Immature natural killer cell (primary cell): ENCODE measurements at places on chromosomes 2 and 18.
A peak's percentile ranks its signal among the peaks of the same experiment; 100 is the strongest.

- DNase-seq = no peak
Observed at GRCh38 chr2:190533968-190534309, 583 bp downstream of the NEMP2 start.

DNA sequence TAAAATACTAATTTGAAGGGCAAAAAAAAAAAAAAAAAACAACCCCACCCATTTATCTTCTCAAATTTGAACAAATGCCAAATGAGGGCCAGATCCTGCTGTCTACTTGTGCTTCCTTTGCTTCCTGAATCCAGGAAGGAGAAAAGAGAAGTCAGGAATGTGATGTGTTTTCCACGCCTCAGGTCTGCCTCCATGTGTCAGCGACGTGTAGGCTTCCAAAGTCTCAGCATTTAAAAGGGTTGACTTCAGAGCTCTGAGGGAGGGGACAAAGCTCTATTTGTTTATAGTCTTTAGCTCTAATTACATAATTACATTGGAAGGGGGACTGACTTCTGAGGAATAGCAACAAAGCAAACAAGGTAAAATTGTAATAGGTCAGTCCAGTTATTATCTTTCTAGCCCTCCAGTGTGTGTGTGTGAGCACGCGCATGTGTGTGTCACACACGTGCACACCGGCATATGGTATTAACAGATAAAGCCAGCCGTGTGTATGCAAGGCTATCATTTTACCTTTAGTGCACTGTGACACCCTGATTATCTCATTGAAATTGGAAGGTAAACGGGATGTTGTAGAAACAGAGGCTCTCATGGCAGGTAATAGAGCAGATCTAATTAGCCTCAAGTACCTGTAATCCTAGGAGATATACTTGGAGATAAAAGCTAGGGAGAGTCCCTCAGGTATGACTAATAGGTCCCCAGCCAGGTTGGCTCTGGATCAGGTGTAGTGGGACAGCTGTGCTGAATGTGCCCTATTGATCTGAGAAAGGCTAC lies 911.4 kb upstream of the ZEB2 start:
- DNase-seq = no peak

DNA sequence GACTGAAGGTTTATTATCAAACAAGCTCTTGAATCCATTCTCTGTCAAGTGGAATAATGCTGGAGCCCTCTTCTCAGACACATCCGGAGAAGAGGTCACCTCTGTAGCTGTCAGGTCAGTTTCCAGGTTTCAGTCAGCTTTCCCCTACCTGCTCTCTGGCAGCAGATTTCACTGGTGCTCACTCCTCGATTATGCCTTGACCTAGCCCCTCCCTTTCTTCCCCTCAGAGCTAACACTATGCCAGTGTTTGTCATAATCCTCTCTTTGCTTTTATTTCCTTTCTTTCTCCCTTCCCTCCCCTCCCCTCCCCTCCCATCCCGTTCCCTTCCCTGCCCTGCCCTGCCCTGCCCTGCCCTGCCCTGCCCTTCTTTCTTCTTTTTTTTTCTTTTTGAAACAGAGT lies 22.5 kb upstream of the PLEKHM3 start:
- no peak for DNase-seq

DNA sequence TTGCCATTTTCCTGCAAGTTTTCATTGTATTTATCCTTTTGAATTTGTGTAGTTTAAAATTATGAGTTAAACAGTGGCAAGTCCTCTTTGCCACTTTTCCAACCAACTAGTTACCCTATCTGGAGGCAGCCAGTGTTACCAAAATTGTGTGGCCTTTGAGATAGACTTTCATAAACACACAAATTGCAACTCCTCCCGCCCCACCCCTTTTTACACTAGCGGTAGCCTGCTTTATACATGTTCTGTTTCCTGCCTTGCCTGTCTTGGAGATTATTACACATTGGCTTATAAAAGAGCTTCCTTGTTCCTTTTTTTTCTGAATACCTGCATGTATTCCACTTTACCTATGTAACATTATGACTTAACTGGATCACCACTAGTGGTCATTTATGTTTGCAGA lies 56.5 kb downstream of the RPIA start:
- DNase-seq = no peak

GRCh38 chr18:35747894-35748472 lies 166.4 kb downstream of the GALNT1 start:
- DNase-seq = peak; percentile 14

DNA sequence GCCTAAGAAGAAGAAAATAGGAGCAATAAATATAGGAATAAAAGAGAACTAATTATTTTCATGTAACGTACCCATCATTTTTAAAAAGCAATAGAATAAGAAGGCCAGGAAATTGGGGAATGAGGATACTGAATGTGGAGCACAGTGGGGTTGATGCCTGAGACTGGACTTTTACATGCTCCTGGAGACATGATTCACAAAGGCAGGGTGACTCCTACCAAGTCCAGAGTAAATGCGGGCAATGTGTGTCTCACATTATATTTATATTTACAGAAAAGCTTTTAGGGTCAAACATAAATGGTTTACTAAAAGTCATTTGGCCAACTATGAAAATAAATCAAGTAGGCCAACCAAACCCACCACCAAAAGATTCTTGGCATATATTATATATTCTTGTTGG lies 87.9 kb upstream of the COL5A2 start:
- DNase-seq = no peak

- DNase-seq = no peak
Observed at GRCh38 chr2:174048243-174048642, 83.1 kb upstream of the SP3 start.

DNA sequence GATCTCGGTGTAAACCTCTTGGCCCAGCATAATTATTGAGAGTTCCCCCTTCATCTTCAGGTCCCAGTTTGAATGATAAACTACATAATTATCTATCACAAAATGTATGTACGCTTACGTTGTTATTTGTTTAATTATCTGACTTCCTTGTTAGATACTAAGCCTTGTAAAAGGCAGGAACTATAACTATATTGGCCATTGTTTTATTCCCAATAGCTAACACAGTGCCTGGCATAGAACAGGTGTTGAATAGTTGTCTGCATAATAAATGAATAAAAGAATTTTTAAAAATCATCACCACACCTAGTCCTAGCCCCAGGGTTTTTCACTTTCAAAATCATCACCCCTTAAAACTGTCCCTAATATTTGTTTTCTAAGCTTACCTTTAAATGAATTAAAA lies 207.9 kb downstream of the MREG start:
- DNase-seq = no peak

DNA sequence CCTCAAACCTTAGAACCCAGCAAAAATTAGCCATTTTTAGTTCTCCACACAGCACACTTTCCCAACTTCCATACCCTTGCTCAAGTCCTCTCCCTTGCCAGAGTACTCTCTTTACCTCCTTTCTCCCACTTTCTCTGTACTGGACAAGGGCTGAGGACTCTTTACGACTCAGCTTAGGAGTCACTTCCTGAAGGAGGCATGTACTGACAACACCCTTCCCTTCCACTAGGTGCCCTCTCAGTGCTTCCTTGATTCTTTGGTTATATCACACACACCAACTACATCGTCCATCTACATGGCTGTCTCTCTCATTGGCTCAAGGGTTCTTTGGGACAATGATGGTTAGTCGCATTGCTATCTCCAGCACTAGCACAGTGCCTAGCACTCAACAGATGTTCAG lies 5.2 kb upstream of the C18orf63 start:
- no peak for DNase-seq

DNA sequence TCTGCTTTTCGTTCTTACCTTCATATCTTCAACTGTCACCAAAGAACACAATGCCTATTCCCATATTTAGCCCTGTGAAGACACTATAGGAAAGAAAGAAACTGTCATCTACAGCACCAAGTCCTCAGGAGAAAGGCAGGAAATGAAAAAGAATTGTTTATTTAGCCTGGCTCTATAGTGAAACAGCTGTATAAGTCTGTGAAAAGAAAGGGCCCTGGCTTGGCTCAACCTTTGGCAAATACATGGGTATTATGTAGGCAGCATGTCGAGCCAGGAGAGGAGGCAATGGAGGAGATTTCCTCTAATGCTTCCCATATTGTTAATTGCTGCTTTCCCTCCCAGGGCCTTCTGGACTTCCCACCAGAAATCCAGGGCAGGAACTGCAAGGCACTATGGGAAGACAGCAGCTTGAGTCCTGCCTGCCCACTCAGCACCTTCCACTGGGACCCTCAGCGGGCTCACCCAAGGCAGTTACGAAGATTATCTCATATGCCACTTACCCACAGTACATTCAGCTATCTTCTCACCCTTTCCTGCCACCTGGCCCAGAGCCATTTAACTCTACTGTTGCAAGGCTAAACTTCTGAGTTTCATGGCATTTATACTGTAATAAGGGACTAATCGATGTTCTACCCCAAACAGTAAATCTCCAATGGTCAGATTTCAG lies 30.1 kb downstream of the SLC8A1 start:
- no peak for DNase-seq

DNA sequence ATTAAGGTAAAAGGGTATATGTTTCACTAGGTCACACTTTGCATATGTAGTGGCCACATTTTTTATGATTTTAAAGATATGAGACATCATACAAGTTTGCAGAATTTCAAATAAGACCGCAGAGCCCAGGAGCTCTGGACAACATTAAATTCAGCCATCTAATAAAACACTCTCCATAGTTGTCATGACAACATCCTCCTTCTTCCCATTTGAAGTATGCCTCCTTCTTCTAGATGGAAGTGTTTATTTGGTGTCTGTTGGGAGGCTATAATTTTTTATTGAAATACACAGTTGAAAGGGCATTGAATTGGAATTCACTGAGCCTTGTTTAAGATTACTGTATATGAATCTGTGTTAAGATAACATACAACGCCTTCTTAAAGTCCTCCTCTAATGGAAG lies 467.3 kb downstream of the CMPK2 start:
- no peak for DNase-seq

GRCh38 chr2:183207110-183207509 lies 82.9 kb downstream of the NUP35 start:
- DNase-seq = no peak

DNA sequence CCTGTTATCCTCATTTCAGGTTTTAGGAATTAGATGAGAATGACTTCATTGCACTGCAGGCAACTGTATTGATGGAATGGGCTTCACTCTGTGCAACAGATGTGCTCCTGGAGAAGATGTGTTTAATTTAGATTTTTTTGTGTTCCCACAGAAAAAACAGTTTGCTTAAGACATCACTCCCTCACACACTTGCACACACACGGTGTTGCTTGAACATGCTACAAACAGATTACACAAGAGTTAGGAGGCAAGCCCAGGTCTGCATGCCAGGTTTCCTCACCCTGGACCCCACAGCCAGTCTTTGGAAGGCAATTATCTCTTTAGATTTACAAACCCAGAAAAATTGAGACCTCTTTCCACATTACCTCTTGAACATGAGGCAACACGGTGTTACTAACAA lies 93.7 kb upstream of the KLHL29 start:
- DNase-seq = no peak

DNA sequence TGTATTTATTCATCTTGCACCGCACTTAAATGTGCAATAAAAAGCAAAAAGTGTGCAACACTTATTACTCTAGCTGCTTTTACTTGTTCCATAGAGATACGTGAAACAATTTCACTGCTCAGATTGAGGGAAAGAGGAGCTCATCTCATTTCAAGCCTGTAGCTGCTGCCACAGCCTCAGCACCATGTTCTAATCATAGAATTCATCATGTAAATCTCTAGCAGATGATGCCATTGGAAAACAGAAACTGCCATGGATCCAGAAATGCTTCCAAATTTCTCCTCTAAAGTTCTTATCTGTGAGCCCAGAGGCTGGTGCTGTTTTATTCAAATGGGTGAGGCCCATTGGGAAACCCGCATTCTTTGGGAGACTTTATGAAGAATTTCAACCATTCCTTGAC lies 2.0 kb downstream of the CDC42EP3 start:
- no peak for DNase-seq

GRCh38 chr18:56043641-56044061 lies 455.7 kb upstream of the TCF4 start:
- DNase-seq = no peak

GRCh38 chr2:144322379-144322778 lies 197.5 kb downstream of the ZEB2 start:
- DNase-seq = no peak

- DNase-seq = no peak
Observed at GRCh38 chr2:94986392-94986963, 39.0 kb upstream of the MAL start.

DNA sequence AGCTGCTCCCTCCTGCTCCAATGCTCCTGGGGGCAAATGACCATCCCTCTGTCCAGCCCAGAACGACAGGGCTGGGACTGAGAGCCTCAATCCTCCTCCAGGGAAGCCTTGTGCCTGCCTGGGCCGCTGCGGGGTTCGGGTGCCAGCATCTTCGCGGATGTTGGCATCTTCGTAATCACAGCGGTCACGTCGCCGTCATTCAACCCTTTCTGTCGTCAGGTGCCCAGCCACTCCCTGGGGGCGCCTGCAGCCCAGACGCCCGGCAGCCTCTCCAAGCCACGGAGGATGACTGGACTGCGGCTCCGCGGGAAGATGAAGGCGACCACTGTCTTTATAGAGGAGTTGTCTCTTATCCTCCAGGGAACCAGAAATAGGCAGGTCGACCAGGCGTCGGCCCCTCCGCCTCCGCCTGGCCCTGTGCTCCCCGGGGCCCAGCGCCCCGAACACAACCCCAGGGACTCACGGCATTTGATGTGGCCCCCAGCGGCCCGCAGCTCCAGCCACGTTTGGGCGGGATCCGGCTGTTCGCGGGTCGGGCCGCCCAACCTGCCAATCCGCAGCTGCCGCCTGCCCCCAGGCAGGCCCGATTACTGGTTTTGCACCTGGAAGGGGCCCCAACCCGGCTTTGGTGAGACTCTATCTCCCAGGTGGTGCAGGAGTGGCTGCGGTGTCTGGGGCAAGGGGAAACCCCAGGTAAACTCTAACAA lies 113.9 kb downstream of the THNSL2 start:
- peak; percentile 4 for DNase-seq
